ENCODE measurements at places on chromosomes 5 and 9. TPM values are rescaled to one million over a fixed set of nuclear protein-coding genes. Genes with fewer than 3 reads are reported as not detected.

DNA sequence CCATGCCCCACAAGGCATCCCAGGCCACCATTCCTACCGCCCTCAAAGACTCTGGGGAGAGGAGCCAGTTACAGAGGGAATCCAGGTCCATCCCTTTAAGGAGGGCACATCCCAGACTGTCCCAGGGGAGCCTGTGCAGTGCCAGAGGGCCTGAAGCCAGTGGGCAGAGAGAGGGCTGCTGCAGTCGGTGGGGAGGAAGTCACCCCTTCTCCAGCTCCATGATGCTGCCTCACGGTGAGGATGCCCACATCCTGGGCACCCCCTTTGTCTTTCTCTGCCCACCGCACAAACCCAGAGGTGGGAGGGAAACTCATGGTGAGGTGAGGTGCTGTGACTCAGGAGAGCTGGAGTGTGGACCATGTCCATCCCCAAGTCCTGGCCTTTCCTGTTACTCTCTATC lies 26.2 kb upstream of the ANKRD33B start:
- H3K36me3 ChIP-seq: no peaks in the 10 kb centered on the region
- peaks cover 12% of the 10 kb centered on the region for H3K4me1 ChIP-seq

SLC38A9 gene
- total RNA-seq: 12.9 TPM

- no peaks in the 10 kb centered on the region for H3K36me3 ChIP-seq
- no peaks in the 10 kb centered on the region for H3K27me3 ChIP-seq
- H3K4me1 ChIP-seq: no peaks in the 10 kb centered on the region
- no peak overlapping the region for H3K27ac ChIP-seq
- no peak for DNase-seq
- H3K4me3 ChIP-seq: no peak overlapping the region
Observed at GRCh38 chr5:41095324-41096101, 24.4 kb upstream of the MROH2B start.

- no peaks in the 10 kb centered on the region for H3K36me3 ChIP-seq
- H3K4me3 ChIP-seq: no peak overlapping the region
- H3K27me3 ChIP-seq: peaks cover 17% of the 10 kb centered on the region
- H3K27ac ChIP-seq: no peak overlapping the region
- no peak for DNase-seq
Observed at GRCh38 chr9:130479587-130479986, 34.8 kb downstream of the ASS1 start.

GRCh38 chr9:127313042-127313560 lies 48.5 kb downstream of the GARNL3 start:
- peaks cover 14% of the 10 kb centered on the region for H3K4me1 ChIP-seq
- no peak overlapping the region for H3K27ac ChIP-seq
- H3K36me3 ChIP-seq: peaks cover 2% of the 10 kb centered on the region
- H3K27me3 ChIP-seq: peaks cover 24% of the 10 kb centered on the region
- H3K4me3 ChIP-seq: no peak overlapping the region
- no peak for DNase-seq

SLC25A51 gene
- total RNA-seq: 25.5 TPM

- H3K27ac ChIP-seq: no peak overlapping the region
- H3K4me1 ChIP-seq: no peaks in the 10 kb centered on the region
- H3K27me3 ChIP-seq: no peaks in the 10 kb centered on the region
- H3K36me3 ChIP-seq: no peaks in the 10 kb centered on the region
- no peak for DNase-seq
Observed at GRCh38 chr9:81411961-81412360, 277.4 kb downstream of the TLE1 start.

DNA sequence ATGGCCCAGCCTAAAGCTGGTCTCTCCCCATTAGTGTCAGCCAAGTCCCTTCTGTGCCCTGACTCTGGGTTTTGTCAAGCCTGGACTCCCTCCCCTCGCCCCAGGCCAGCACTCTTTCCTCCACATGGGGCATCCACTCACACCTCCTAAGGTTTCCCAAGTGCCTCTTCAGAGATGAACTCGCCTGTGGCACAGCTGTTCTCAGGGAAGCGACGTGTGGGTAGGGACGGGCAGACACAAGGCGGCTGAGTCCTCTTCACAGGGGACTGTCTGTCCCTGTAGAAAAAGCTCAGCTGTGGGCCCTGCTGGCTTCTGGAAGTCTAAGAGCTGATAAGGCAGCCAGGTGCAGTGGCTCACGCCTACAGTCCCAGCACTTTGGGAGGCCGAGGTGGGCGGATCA lies 78.5 kb downstream of the CACNA1B start:
- no peaks in the 10 kb centered on the region for H3K27me3 ChIP-seq
- no peak for DNase-seq
- H3K27ac ChIP-seq: no peak overlapping the region

GRCh38 chr5:58793888-58794657 lies 211.2 kb downstream of the RAB3C start:
- no peak overlapping the region for H3K27ac ChIP-seq
- H3K4me3 ChIP-seq: no peak overlapping the region
- H3K27me3 ChIP-seq: peaks cover 26% of the 10 kb centered on the region
- no peaks in the 10 kb centered on the region for H3K36me3 ChIP-seq
- peaks cover 18% of the 10 kb centered on the region for H3K4me1 ChIP-seq

GRCh38 chr5:142827934-142828576 lies 57.9 kb downstream of the ARHGAP26 start:
- H3K4me1 ChIP-seq: peaks cover 71% of the 10 kb centered on the region
- peak overlapping the region; percentile 7 for H3K27ac ChIP-seq
- no peak overlapping the region for H3K4me3 ChIP-seq
- no peaks in the 10 kb centered on the region for H3K27me3 ChIP-seq

DNA sequence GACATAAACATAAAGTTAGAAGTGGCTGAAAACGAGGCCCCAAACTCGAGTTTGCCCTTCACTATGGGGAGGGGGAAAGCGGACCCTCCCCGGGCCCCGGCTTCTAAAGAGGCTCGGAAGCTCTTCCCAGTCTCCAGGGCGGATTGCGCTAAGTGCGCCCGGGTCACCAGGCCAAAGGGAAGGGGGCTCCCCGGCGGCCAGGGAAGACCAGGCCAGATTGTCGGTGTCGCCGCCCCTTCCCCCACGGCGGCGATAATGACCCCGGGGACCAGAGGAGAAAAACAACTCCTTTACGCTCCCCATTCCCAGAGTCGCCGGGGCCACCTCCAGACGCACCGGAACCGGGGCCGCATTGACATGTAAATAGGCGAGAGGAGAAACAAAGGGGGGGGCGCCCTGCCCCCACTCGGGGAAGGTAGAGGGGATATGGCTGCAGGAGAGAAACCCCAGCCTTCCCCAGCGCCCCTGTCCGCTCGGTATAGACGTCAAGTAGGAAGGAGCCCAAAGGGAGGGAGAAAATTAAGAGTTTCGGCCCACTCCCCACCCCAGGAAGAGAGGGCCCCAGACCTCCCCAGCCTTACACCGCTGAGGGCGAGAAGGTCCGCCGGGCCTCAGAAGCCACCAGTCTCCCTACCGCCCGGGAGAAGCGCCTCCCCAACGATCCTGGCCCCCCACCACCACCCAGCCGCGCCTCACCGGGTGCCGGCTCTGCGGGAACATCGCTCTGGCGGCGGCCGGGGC lies 1.7 kb downstream of the TLE1 start:
- peaks cover 14% of the 10 kb centered on the region for H3K4me1 ChIP-seq
- H3K36me3 ChIP-seq: no peaks in the 10 kb centered on the region
- no peak overlapping the region for H3K27ac ChIP-seq
- H3K4me3 ChIP-seq: peak overlapping the region; percentile 41
- peaks cover 26% of the 10 kb centered on the region for H3K27me3 ChIP-seq

DNA sequence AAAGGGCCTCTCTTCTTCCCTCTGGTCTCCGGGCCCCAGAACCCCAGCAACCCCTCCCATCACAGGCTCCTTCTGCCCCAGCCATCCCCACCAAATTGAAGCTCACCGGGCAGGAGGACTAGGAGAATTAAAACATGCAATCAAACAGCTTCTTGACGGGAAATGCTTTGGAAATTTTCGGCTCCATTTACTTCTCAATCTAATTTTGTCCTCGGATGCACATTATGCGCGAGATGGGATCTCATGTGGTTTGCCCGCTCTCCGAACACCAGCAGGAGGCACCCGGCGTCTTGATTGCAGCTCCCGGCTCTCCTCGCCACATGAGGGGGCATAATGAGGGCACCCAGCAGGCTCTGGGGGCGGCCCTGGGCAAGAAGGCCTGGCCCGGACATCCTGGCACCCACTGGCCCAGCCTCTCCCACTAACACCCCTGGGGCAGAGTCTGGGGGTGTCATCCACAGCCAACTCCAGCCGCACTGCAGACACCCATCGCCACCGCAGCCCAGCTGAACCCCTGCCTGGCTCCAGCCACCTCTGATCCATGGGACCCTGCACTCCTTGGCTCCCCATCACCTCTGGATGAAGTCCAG lies 135.5 kb downstream of the PAX5 start:
- H3K27ac ChIP-seq: no peak overlapping the region
- DNase-seq: no peak
- peaks cover 2% of the 10 kb centered on the region for H3K27me3 ChIP-seq
- H3K36me3 ChIP-seq: no peaks in the 10 kb centered on the region
- H3K4me1 ChIP-seq: no peaks in the 10 kb centered on the region
- no peak overlapping the region for H3K4me3 ChIP-seq

- no peaks in the 10 kb centered on the region for H3K36me3 ChIP-seq
- H3K27ac ChIP-seq: no peak overlapping the region
- H3K4me1 ChIP-seq: peaks cover 8% of the 10 kb centered on the region
Observed at GRCh38 chr9:110329639-110330230, 7.9 kb downstream of the TXNDC8 start.

C5orf24 gene
- 24.9 TPM for total RNA-seq

KIAA0825 gene
- total RNA-seq: 1.1 TPM

DNA sequence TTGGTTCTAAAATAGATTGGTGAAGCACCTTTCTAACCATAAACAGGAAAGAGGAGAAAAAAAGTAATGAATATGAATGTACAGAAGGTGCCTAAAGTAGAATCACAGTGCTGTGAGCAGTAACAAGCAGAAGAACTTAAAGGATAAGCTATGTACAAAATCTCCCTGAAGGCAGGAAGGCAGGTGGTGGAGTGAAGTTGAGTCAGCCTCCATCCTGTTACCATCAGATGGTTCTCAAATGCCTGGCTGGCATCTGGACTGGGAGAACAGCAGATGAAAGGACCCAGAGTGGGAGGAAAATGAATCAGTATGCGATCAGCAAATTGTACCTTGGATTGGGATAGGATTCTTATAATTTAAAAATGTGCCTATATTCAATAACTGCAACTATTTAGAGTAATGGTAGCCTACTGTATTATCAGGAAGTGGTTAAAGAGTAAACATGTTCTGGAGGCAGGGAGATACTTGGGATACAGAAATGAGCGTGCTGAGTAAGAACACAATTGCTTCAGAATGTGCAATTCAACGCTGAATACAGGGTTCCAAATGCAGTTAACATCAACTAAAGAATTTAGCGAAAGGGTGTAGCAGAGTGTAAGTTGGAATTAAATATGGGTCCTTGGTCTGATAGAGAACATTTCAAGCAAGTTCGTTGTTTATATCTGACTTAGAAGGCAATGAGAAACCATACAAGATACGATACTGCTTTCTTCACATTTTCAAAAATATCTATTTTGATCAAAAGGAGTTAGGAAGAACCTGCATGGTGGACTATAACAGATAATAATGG lies 21.1 kb upstream of the FER start:
- no peak for DNase-seq
- H3K4me1 ChIP-seq: peaks cover 19% of the 10 kb centered on the region
- H3K36me3 ChIP-seq: no peaks in the 10 kb centered on the region

GNA14 gene
- 0.11 TPM for total RNA-seq

DNA sequence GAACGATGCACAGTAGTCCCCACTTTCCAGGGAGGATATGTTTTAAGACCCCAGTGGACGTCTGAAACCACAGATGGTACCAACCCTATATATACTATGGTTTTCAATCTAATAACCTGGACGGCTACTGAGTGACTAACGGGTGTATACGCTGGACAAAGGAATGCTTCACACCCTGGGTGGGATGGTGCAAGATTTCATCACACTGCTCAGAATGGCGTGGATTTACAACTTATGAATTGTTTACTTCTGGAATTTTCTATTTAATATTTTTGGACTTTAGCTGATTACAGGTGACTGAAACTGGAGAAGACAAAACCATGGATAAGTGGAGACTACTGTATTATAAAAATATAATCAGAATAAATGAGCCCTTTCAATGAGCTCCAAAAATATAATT lies 147.6 kb upstream of the TRIM32 start:
- H3K27me3 ChIP-seq: no peaks in the 10 kb centered on the region
- no peaks in the 10 kb centered on the region for H3K4me1 ChIP-seq
- no peak overlapping the region for H3K27ac ChIP-seq
- no peak for DNase-seq
- H3K4me3 ChIP-seq: no peak overlapping the region

EGFLAM gene
- not detected for total RNA-seq

- peaks cover 2% of the 10 kb centered on the region for H3K27me3 ChIP-seq
- no peaks in the 10 kb centered on the region for H3K4me1 ChIP-seq
- H3K4me3 ChIP-seq: no peak overlapping the region
Observed at GRCh38 chr9:116806075-116806474, 119.0 kb downstream of the TRIM32 start.

DNA sequence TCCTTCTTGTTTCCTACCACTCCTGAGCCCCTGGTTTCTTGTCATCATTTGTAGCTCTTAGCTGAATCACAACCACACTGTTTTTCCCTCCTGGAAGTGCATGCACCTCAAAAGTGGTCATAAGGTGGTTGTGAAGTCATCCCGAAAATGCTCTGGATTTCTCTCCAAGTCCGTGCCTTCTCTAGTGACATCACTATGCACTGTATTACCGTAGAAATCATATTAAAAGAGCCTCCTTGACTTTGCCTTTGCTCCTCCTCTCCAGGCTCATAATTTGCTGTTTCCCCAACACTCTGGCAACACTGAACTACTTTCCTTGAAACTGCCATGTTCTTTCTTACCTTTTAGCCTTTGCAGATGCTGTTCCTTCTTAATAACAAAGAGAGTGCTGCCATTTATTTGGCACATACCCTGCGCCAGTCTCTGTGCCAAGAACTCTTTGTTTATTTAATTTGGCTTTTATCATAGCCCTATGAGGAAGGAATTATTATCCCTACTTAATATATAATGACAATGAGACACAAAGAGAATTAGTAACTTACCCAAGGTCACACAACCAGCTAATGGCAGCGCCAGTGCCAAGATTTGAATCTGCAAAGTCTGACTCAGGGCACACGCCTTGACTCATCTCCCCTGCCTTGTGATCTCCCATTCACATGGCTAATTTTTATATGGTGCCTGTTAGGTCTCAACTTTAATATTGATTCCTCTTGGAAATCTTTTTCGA lies 115.4 kb downstream of the KIF4B start:
- DNase-seq: no peak
- H3K36me3 ChIP-seq: no peaks in the 10 kb centered on the region
- H3K4me3 ChIP-seq: no peak overlapping the region

DNA sequence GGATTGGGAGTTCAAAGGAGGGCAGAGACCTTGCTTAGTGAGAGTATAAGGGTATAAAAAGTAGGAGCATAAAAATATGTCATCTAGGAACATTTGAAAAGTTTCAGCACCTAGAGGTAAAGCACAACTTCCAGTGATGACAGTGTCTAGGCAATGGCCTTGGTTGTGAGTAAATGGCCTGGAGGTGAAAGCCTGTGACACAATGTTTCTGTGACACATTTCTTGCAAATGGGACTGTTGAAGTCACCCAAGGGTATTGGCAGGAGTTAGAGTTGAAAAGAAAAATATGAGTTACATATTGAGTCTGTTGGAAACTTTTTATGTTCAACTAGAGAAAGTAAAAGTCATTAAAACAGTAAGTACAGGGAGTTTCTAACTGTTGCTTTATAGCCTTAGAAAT lies 14.8 kb downstream of the C5orf47 start:
- peak; percentile 11 for DNase-seq
- H3K4me3 ChIP-seq: no peak overlapping the region
- no peaks in the 10 kb centered on the region for H3K36me3 ChIP-seq
- peaks cover 15% of the 10 kb centered on the region for H3K27me3 ChIP-seq
- peaks cover 5% of the 10 kb centered on the region for H3K4me1 ChIP-seq

- peak overlapping the region; percentile 56 for H3K27ac ChIP-seq
- H3K36me3 ChIP-seq: no peaks in the 10 kb centered on the region
- no peak overlapping the region for H3K4me3 ChIP-seq
Observed at GRCh38 chr5:57324181-57324580, 150.3 kb downstream of the GPBP1 start.

Data from activated CD4-positive, alpha-beta T cell treated with anti-CD3 and anti-CD28 coated beads for 36 hours (primary cell).